Activated CD4-positive, CD25-positive, alpha-beta regulatory T cell (primary cell): ENCODE measurements at places on chromosomes 11 and 22.

DNA sequence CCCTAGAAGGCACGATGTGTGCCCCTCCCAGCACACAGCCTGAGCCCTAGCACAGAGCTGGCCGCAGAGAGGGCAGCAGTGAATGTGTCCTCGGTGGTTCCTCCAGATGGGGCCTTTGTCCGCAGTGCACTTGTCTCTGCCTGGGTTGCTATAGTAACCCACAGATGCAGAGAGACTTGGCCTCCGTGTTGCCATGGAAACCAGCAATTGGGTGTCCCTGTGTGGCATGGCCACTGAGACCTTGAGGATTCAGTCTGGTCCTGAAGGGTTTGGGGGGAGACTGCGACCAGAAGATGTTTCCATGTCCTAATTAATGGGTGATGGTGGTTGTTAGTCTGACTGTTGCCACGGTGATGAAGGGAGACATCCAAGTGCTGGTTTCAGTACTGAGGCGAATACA lies 42.6 kb upstream of the TUB start:
- DNase-seq, result no peak

DNA sequence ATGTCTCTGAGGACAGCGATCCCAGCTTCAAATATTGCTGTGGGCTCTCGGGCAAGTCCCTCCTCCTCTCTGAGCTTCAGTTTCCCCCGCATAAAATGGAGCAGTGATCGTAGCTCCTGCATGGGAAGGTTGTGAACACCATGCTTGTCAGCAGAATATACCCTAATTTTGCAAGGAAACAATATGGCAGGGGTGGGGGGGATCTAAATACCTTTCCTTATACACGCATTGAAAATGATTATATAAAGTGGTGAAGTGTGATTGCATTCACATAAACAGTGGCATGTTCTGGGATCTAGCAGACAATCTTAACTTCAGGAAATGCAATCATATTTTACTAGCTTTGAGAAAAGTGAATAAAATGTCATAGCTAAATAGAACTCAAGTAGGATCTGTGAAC lies 24.0 kb upstream of the RTN4R start:
- no peak for DNase-seq

GRCh38 chr22:28442711-28443525 lies 236.7 kb downstream of the TTC28 start:
- DNase-seq, result no peak

GRCh38 chr11:77039491-77040400 lies 5.5 kb downstream of the B3GNT6 start:
- no peak for DNase-seq

GRCh38 chr11:68688881-68689280 lies 4.5 kb downstream of the GAL start:
- no peak for DNase-seq

GRCh38 chr22:39872548-39872947 lies 21.0 kb downstream of the ENTHD1 start:
- DNase-seq, result no peak

- DNase-seq, result no peak
Measured at GRCh38 chr11:96014217-96014616, 90.3 kb upstream of the MTMR2 start.

DNA sequence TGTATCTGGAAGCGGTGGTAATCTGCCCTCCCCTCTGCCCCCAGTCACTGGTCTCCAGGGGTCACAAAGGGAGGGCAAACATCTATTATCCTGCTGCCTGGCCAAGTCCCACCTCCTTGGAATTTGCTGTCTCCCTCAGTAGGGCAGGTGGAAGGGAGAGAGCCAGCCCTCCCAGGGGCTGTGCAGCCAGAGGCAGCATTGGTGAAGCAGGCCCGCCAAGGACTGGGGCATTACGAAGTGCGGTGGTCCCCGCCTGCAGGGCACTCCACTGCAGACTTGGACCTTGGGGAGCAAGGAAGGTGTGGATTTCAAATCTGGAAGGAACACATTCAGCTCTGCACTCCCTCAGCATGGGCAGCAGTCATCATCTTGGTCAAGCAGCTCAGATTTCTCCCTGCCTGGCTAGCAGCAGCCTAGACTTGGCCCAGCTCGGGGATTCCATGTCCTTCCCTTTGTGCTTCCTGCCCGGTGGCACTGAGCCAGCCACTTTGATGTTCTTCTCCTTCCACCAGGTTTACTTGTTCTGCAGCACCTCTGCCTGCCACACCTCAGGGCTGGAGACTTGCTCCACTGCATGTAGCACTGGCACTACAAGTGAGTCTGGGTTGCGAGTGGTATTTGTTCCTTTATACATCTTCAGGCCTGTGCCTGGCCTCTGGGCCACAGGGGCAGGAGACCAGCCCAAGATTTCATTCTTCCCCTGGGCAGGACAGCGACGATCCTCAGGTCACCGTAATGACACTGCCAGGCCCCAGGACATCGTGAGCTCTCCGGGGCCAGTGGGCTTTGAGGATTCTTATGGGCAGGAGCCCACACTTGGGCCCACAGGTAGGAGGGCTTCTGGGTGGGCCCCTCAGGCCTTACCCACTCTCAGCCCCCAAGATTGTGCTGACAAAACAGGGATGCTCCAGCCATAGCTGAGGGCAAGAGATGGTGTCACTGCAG lies 7.4 kb downstream of the ZP1 start:
- no peak for DNase-seq

- no peak for DNase-seq
Measured at GRCh38 chr11:117620086-117620485, 176.9 kb downstream of the DSCAML1 start.

GRCh38 chr11:1553808-1554594 lies 18.1 kb downstream of the DUSP8 start:
- no peak for DNase-seq
